ENCODE measurements at places on chromosomes 6 and 20. TPM values are rescaled to one million over a fixed set of nuclear protein-coding genes. Genes with fewer than 3 reads are reported as not detected.

Gene C6orf118
- total RNA-seq = not detected

Gene HDGFL1
- total RNA-seq = not detected

Gene LY6G5C
- total RNA-seq = not detected

Gene ADGB
- not detected for total RNA-seq

Gene SLC32A1
- not detected for total RNA-seq

Gene EEF1A2
- 0.47 TPM for total RNA-seq

Gene NKX2-2
- not detected for total RNA-seq

Gene SCRT2
- not detected for total RNA-seq

Gene WFDC13
- not detected for total RNA-seq

Gene TRAM2
- 58.9 TPM for total RNA-seq

Gene CPXM1
- total RNA-seq = 32.2 TPM

All from smooth muscle cell of the coronary artery (primary cell).